Brain pericyte (primary cell): ENCODE measurements at places on chromosomes 5 and 9.

- DNase-seq = no peak
These were observed 46.3 kb downstream of the NACC2 start for GRCh38 chr9:136048560-136049411.

DNA sequence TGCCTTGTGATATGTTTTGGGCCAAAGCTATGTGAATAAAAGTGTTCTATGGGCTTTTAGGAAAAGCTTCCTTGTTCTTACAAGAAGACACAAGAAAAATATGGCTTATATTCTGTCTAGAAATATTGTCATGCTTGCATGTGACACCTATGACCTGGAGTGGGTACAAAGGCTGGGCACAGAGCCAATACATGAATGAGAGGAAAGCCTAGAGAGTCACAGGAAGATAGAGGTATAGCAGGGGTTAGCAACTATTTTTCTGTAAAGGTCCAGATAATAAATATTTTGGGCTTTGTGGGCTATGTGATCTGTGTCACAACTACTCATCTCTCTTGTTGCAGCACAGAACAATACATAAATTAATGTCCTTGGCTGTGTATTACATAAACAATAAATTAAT, 196.6 kb upstream of the CD180 start:
- DNase-seq = no peak

- no peak for DNase-seq
These were observed 637 bp downstream of the CBY3 start for GRCh38 chr5:179680014-179680779.

- DNase-seq = no peak
These were observed 77.6 kb downstream of the CACNA1B start for GRCh38 chr9:137955224-137955570.

DNA sequence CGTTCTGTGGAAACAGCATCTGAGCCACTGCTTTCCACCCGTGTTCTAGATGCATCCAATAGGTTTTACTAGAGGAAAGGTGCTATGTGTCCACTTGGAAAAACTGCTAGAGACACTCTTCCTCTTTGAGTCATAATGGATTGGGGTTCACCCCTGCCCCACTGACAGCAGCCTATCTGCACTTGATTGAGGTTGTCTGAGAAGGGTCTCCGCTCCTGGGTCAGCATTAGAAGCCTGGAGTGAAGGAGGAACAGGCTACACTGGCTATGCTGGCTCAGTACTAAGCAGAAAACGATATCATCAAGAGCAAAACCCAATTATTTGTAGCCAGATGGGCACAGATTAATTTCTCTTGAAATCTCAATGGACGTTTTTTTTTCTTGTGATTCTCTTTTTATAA, 152.6 kb upstream of the IQGAP2 start:
- DNase-seq = no peak

- DNase-seq = no peak
These were observed 59.4 kb upstream of the RAPGEF1 start for GRCh38 chr9:131799177-131799823.

GRCh38 chr5:112930082-112930344, 8.0 kb upstream of the REEP5 start:
- DNase-seq = no peak

- no peak for DNase-seq
These were observed 536.0 kb downstream of the NR2F1-AS1 start for GRCh38 chr5:93044859-93045666.

GRCh38 chr5:6737043-6737941, 24.1 kb downstream of the TENT4A start:
- DNase-seq = no peak

GRCh38 chr5:1488882-1489680, 34.7 kb downstream of the LPCAT1 start:
- peak; percentile 82 for DNase-seq

DNA sequence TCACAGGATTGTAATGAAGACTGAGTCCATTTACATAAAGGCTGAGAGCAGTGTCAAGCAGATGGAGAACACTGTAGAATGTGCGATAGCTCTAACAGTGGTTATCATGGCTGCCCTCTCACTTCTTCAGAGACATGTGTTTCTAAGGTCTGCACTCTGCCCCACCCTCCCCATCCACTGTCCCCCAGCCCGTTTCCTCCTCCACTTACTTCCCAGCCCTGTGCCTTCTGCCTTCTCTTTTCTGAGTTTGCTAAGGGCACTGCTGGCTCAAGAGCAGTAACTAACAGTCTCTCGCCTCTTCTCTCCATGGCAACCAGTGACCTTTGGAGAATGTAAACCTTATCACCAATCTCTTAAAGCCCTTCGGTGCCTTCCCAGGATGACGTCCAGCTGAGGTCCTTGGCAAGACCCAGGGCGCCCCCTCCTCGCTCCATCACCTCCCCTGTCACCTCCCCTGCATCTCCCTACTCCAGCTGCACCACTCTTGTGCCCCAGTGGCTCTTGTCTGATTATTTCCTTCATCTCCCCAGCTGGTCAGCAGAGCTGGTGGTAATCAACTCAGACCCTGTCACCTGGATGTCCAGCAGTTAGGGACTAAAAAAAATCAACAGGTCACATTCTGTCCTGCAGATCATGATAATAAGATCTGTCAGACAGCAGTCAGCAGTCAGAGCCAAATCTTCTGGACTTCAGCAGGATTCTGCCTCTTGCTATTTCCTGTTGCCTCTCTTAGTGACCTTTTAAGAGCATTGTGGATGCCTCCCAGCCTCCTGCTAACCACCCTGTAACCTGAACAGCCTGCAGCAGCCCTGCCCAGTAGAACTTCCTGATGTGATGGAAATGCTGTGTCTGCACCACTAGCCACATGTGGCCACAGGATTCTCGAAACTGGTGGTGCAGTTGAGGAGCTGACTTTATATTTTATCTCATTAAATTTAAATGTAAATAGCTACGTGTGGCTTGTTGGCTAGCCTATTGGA, 9.0 kb downstream of the FXN start:
- DNase-seq = peak; percentile 68

GRCh38 chr5:115553082-115553481, 8.5 kb upstream of the FEM1C start:
- DNase-seq = no peak

- DNase-seq = no peak
These were observed 566.9 kb downstream of the PDE4D start for GRCh38 chr5:59326596-59326995.

DNA sequence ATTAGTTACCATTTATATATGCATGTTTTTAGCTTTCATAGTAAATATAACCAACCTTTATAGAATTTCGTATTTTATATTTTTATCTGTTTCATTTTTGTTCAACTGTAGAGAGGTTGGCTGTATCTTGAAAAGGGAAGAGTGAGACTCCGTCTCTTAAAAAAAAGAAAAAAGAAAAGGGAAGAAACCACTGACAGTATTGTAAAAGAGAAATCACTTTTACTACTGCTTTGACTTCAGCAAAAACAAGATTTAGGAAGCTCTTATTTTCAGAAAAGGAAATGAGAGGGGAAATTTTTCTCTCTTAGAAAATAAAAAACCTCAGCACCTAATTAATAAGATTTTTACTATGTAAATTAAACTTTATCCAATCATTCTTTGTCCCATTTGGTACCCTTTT, 14.4 kb downstream of the POLK start:
- no peak for DNase-seq

DNA sequence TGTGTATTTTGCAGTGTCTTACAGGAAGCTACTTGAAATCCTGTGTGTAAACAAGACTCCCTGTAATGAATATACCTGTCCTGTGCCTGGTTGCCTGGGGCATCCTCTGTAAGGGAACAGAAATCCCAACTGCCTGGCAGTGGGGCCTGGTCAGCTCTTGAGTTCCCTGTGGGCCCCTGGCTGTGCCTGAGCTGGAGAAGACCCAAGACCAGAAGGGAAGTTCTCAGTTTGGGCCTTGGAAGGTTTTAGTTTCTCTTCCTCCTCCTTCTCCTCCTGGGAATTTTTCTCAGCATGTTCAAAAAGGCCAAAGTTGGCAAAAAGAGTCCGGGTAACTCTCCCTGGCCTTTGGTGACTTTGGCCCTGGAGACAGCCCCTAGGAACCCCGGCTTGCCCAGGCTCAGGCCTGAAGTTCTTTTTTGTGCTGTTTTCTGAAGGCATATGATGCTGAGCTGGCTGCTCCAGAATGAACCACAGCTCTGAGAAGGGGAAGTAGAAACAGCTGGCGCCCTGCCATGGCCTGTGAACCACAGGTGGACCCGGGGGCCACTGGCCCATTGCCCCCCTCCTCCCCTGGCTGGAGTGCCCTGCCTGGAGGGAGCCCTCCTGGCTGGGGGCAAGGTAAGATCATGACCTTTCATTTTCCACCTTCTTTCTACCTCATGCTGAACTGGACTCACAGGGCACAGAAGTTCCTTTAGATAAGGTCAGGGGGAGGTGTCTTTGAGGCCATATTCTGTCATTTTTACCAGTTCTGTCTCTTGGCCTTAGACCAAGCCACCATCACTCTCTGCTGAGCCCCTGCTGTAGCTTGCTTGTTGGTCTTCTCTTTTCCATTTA, 5.8 kb downstream of the TMEM268 start:
- DNase-seq = no peak

GRCh38 chr5:61837788-61838187, 468.2 kb upstream of the KIF2A start:
- no peak for DNase-seq

DNA sequence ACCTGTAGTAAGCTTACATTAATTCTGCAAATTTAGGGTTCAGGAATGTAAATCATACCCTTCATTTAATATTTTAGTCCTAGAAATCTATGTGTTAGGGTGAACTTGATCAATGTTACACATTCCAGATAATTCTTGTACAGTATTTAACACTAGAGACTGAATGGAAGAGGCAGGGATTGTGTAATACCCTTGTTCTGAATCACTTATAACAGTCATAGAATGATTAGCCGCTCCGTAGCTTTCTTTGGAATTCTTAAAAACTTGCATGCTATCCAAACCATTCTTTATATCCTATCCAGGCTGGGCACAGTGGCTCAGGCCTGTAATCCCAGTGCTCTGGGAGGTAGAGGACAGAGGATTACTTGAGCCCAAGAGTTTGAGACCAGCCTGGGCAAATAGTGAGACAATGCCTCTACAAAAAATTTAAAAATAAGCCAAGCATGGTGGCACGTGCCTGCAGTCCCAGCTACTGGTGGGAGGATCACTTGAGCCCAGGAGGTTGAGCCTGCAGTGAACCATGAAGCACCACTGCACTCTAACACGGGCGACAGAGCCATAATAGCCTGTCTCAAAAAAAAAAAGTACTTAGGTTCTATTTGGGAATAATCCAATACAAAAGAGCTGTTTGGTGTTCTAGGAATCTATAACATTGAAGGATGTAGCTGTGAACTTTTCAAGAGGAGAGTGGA, 8.3 kb downstream of the ZNF483 start:
- no peak for DNase-seq

GRCh38 chr9:120736881-120737280, 22.6 kb upstream of the MEGF9 start:
- no peak for DNase-seq

DNA sequence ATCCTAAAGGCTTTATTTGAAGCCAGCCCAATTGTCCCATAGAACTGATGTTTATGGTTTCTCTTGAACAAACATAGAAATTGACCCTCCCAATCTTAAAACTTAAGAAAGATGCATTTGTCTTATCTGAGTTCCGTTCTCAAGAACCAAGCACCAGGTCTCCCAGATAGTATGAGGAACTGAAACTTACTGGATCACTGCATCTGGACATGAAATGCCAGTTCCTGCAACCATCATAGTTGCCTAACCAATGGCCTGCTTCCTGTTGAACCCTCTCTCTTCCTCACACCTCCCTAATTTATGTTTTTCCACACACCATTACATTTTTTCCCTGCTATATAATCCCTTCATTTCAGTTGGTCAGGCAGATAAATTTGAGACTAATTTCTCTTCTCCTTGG, 478.9 kb downstream of the HTR1A start:
- no peak for DNase-seq

DNA sequence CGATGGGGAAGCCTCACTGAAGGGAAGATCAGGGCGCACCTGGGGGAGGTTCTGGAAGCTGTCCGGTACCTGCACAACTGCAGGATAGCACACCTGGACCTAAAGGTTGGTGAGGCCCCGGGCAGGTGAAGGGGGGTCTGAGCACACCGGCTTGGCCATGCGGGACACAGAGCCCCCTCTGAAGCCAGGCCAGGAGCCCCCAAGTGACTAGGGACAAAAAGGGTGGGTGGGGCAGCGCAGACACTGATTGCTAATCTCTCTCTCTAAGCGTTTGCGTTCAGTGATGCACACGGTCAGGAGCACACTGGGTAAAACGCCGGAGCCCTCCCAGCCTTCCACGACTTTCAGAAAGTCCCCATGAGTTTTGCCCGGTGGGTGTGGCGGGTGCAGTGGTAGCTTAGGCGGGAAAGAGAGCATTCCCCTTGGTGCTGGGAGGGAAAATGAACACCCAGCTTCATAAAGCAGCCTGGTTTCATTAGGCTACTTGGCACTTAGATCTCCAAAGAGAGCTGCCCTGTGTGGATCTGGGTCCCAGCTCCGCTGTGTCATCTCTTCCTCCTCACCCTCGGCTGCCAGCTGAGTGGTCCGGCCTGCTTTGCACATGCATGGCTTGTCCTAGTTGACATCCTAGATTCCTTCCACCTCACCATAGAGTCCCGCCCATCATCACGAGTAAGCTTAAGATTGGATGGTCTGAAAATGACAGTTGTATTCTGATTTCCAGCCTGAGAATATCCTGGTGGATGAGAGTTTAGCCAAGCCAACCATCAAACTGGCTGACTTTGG, 74.2 kb upstream of the OTULINL start:
- no peak for DNase-seq

- DNase-seq = no peak
These were observed 113.3 kb upstream of the CAST start for GRCh38 chr5:96548905-96549304.

- DNase-seq = no peak
These were observed 1672.9 kb upstream of the WWC1 start for GRCh38 chr5:166618526-166618925.

DNA sequence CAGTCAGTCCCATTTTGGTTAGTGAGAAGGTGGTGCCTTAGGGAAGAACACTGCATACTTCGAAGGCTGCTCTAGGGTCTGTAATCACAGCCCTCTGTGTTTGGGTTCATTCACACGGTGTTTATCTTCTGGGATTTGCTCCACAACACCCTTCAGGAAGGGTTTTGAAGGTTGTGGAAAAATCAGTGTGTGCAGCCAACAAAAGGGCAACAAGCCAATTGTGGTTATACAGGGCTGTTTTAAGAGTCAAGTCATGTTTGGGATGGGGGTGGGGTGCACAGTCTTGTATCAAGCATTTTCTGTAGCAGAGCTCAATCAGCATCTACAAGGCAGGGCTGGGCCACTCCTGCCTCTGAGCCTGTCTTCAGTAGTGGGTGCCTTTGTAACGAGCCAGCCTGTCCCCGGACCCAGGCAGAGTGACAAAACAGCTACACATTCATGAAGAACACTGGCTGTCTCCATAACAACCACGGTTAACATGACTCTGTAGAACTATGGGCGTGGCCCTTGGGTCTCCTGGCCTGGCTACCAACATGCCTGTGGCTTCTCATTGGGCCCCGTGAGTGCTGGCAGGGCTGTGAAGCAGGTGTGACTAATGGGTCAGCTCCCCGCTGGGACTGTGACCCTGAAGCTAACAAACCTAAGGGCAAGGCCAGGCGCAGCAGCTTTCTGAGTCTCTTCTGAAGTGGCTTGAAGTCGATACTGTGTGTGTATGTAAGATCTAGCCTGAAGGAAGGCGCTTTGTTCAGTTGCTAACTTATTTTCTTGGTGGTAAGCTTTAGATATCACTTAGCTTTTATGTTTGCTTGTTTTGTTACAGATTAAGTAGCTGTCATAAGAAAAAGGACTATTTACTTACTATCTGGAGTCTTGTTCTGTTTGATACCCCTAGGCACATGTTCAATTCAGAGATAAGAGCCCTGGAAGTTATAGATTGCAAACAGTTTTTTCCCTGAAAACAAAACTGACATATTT, 27.9 kb upstream of the GOLM1 start:
- DNase-seq = peak; percentile 17
